ENCODE measurements at places on chromosomes 2 and 18. TPM values are rescaled to one million over a fixed set of nuclear protein-coding genes. Genes with fewer than 3 reads are reported as not detected.
A peak's percentile ranks its signal among the peaks of the same experiment; 100 is the strongest.

The DSC3 gene
- total RNA-seq = 13.5 TPM

The KCNJ3 gene
- total RNA-seq = 8.8 TPM

- no peak overlapping the region for H3K27ac ChIP-seq
- H3K36me3 ChIP-seq = no peaks in the 10 kb centered on the region
- no peak overlapping the region for H3K4me3 ChIP-seq
- H3K27me3 ChIP-seq = no peaks in the 10 kb centered on the region
- DNase-seq = no peak
- no peaks in the 10 kb centered on the region for H3K4me1 ChIP-seq
Measured at GRCh38 chr18:78801011-78801410, 178.6 kb upstream of the SALL3 start.

GRCh38 chr2:226185616-226186211, 613.9 kb downstream of the IRS1 start:
- no peak overlapping the region for H3K4me3 ChIP-seq
- H3K27me3 ChIP-seq = no peaks in the 10 kb centered on the region
- peak overlapping the region; percentile 15 for H3K27ac ChIP-seq
- H3K4me1 ChIP-seq = no peaks in the 10 kb centered on the region

- no peak overlapping the region for H3K27ac ChIP-seq
- no peak overlapping the region for H3K4me3 ChIP-seq
- no peak for DNase-seq
- no peaks in the 10 kb centered on the region for H3K4me1 ChIP-seq
- no peaks in the 10 kb centered on the region for H3K27me3 ChIP-seq
Measured at GRCh38 chr2:217049956-217050355, 190.1 kb upstream of the TNP1 start.

DNA sequence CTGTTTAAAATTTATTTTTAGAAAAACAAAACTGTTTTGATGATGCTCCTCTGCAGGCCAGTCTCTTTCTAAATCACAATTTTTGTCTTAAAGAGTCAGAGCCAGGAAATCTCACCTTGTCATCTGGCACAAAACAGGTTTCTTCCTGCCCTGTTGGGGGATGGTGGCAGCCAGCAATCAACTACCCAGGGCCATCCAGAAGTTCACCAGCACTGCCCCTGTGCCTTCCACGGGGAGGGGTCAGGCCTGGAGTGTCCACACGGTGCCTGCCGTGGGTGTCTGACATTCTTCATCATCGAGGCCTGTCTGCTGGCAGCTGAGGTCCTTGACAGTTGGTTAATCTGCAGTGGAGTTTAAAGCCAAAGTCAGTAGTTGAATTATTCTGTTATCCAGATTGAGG, 40.0 kb upstream of the BMP10 start:
- H3K36me3 ChIP-seq = no peaks in the 10 kb centered on the region
- no peaks in the 10 kb centered on the region for H3K4me1 ChIP-seq
- H3K27me3 ChIP-seq = no peaks in the 10 kb centered on the region
- no peak overlapping the region for H3K4me3 ChIP-seq

GRCh38 chr2:140892436-140892835, 1238.4 kb downstream of the LRP1B start:
- no peaks in the 10 kb centered on the region for H3K36me3 ChIP-seq
- DNase-seq = no peak
- H3K4me1 ChIP-seq = no peaks in the 10 kb centered on the region
- H3K27me3 ChIP-seq = no peaks in the 10 kb centered on the region
- no peak overlapping the region for H3K27ac ChIP-seq

DNA sequence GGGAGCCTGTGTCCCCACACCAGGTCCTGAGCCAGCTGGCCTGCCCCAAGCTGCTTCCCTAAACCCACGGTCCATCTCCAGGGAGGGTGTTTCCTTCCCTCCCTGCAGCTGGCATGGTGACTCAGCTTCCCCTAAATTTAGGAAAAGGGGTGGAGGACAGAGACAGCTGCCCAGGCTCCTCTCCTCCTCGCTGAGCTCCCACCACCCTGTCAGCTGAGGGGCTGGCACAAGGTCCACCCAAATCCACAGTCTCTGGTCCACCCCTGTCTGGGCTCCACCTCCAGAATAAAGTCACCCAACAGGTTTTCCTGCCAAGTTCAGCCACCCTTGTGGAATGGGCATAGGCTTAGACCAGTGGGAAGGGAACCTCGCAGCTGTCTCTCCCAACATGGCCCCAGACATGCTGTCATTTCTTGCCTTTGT, 156.5 kb downstream of the TNS1 start:
- H3K4me3 ChIP-seq = no peak overlapping the region
- H3K4me1 ChIP-seq = peaks cover 5% of the 10 kb centered on the region
- H3K27ac ChIP-seq = no peak overlapping the region
- DNase-seq = no peak
- H3K27me3 ChIP-seq = no peaks in the 10 kb centered on the region
- H3K36me3 ChIP-seq = peaks cover 4% of the 10 kb centered on the region
